ENCODE measurements at places on chromosomes 12 and 14.

GRCh38 chr12:59010941-59011340 is 90.6 kb upstream of the LRIG3 start:
- no peaks in the 10 kb centered on the region for H3K36me3 ChIP-seq
- no peak for DNase-seq
- H3K27ac ChIP-seq: no peak overlapping the region
- H3K27me3 ChIP-seq: no peaks in the 10 kb centered on the region
- no peak overlapping the region for H3K4me3 ChIP-seq

GRCh38 chr14:92670643-92671366 is 77.6 kb downstream of the LGMN start:
- no peaks in the 10 kb centered on the region for H3K36me3 ChIP-seq
- no peaks in the 10 kb centered on the region for H3K4me1 ChIP-seq
- no peaks in the 10 kb centered on the region for H3K27me3 ChIP-seq
- H3K4me3 ChIP-seq: no peak overlapping the region
- DNase-seq: no peak

- no peaks in the 10 kb centered on the region for H3K4me1 ChIP-seq
- H3K27me3 ChIP-seq: no peaks in the 10 kb centered on the region
- DNase-seq: no peak
- no peak overlapping the region for H3K4me3 ChIP-seq
- H3K36me3 ChIP-seq: no peaks in the 10 kb centered on the region
Measured at GRCh38 chr12:74339211-74339610, 198.4 kb upstream of the ATXN7L3B start.

DNA sequence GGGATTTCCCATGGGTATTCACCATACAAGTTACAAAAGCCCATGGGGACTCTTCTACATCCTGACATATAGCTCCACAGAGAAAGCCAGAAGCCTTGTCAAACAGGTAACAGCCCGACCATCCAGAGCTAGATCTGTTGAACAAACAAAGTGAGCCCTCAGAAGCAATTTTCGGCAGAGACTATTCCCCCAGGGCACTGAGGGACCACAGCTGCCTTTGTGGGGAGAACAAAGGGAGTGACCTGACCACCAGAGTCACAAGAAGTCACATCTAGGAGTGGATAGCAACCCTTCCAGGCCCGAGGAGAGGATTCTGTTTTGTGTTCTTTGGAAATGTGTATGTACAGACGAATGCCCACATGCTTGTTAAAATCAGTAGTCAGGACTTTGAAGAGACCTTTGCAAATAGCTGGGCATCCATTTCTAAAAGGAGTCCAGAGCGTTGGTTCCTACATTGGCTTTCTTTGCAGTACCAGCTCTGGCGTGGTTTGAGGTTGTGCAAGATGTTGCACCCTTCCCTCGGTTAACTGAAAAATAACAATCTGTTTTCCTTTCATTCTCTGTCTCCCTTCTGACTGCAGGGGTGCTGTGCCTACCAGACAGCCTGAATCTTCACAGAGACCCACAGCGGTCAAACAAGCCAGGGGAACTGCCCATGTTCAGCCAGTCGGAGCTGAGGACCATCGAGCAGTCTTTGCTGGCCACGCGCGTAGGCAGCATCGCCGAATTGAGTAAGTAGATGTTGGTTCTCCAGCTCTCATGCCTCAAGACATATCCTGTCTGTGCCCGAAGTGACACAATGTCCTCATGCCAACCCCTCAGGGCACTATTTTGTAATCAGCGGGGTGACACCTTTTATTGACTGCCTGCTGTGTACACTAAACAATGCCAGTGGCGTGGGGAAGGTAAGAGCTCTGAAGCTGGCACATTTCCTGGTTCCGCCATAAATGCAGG is 165.4 kb upstream of the PWP1 start:
- H3K36me3 ChIP-seq: no peaks in the 10 kb centered on the region
- no peaks in the 10 kb centered on the region for H3K4me1 ChIP-seq
- DNase-seq: no peak
- H3K27me3 ChIP-seq: no peaks in the 10 kb centered on the region

DNA sequence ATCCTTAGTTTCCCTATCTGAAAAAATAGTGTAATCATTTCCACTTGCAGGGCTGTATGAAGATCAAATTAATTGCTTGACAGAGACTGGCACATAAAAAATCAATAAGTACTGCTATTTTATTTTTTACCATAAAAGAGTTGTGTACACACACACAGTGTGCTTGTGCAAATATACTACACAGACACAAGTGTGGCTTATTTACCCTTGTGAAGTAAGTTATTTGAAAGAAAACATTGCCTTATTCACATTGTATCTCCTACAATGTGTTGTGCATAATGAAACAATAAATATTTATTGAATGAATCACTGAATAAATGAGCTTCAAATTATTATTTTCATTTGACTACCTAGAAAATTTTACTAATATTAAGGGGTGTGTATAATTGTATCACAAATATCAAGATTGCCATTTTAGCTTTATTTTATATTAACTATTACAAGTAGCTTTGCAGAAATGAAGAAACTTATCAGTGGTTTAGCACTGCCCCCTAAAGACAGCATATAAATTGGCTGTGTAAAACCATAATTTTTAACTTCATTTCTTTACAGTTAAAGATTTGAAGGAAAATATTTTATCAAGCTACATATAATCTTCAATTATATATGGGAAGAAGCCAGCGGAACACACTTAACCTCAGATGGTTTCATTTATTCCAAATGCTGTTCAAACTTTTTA is 11.3 kb downstream of the GARIN6 start:
- H3K36me3 ChIP-seq: no peaks in the 10 kb centered on the region
- H3K27me3 ChIP-seq: no peaks in the 10 kb centered on the region
- no peak for DNase-seq
- no peak overlapping the region for H3K4me3 ChIP-seq
- no peak overlapping the region for H3K27ac ChIP-seq

GRCh38 chr12:107320929-107321631 is 227.7 kb upstream of the CRY1 start:
- H3K27me3 ChIP-seq: peaks cover 90% of the 10 kb centered on the region
- no peak overlapping the region for H3K27ac ChIP-seq
- peaks cover 23% of the 10 kb centered on the region for H3K4me1 ChIP-seq
- peak overlapping the region; percentile 93 for H3K4me3 ChIP-seq
- peak; percentile 8 for DNase-seq

DNA sequence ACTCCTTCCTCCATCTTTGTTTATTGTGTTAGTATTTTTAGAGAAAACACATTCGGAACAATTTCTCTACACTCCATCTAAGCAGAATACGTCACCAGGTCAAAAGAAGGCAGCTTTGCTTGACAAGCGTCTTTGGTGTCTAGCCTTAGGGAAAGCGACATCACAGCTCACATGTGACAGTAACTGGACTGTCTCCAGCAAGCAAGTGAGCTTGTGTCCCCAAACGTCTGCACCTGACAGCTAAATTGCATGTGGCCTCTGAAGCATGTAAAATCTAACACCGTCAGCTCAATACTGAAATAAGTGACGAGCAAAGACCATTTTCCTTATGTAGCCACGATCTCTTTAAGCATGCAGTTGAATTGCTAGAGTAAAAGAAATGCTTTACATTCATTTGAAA is 509.8 kb downstream of the GLT1D1 start:
- H3K36me3 ChIP-seq: no peaks in the 10 kb centered on the region
- H3K4me1 ChIP-seq: peaks cover 5% of the 10 kb centered on the region
- no peak for DNase-seq
- peaks cover 9% of the 10 kb centered on the region for H3K27me3 ChIP-seq

DNA sequence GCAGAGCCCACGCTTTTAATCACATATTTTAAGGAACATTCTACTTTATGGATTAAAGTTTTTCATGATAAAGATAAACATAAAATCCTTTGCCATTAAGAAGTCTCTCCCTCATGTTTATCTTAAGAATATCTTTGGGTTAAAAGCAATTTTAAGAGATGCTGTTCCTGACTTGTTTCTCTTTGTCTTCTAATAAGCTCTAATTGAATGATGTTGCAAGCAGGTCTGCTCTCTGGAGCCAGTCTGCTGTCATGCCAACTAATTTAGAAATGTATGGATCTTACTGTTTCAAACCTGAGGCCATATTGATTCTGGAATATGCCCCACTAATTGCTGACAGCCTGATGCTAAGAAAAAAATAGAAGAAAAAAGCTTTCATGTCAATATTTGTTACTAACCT is 173.6 kb downstream of the TTC8 start:
- H3K27me3 ChIP-seq: peaks cover 14% of the 10 kb centered on the region
- H3K4me3 ChIP-seq: no peak overlapping the region
- H3K27ac ChIP-seq: no peak overlapping the region

DNA sequence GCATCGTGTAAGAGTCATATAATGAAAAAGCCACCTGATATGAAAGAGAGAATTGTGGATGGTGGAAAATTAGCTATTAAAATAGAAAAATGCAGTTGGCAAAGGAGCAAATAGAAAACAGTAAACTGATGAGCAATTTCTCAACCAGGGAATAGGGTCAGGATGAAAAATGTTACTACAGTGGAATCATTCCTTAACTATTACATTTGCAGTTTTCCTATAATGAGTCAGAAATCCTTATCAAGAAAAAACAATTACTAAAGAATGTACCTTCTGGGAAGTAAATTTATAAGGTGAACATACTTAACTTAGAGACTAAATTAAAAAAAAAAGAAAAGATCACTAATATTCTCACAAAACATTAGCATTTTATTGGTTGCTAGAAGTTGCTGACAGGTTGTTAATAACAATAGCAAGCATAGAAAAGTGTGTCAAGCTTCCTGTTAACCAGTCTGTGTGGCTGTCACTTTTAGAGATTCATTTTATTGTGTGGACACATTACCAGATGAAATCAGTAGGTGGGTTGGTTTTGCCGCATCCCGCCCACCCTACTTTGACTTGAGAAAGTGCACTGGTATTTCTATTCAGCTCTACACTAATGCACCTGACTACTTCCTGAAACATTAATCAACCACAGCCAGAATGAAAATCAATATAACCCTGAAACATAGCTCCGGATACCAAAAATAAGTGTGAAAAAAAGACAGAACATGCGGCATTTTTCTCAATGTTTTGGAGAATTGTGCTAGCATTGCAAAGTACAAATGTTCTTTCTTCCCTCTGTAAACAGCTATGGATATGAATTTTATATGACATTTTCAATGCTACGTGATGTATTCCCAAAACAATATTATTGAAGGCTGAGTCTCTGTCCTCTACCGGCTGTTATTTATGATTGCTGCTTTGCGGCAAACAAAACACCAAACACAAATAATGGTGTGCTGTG is 576.7 kb downstream of the SLC16A7 start:
- H3K4me1 ChIP-seq: no peaks in the 10 kb centered on the region
- H3K36me3 ChIP-seq: no peaks in the 10 kb centered on the region
- DNase-seq: no peak
- H3K27me3 ChIP-seq: no peaks in the 10 kb centered on the region
- H3K27ac ChIP-seq: no peak overlapping the region

DNA sequence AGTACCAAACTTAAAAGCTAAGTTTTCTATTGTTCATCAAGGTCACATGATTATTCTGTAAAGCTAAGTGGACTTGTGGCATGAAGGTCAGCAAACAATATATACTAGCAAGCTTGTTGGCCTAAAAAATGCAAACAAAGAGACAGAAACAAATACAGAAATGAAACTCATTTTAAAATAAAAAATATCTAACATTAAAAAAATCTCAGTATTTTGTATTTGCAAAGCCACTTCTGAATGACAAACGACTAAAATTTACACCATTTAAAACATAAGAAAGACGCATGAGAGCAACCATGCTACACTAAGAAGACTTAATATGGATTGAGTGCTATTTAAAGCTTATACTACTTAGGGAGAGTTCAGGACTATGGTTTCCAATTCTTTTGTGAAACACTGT is 72.8 kb upstream of the BBS10 start:
- H3K4me3 ChIP-seq: no peak overlapping the region
- H3K27me3 ChIP-seq: no peaks in the 10 kb centered on the region
- peaks cover 14% of the 10 kb centered on the region for H3K36me3 ChIP-seq
- no peak for DNase-seq
- H3K4me1 ChIP-seq: peaks cover 10% of the 10 kb centered on the region

- H3K27me3 ChIP-seq: peaks cover 3% of the 10 kb centered on the region
- no peak overlapping the region for H3K4me3 ChIP-seq
- H3K36me3 ChIP-seq: no peaks in the 10 kb centered on the region
- peaks cover 16% of the 10 kb centered on the region for H3K4me1 ChIP-seq
Measured at GRCh38 chr14:33811721-33812120, 139.2 kb downstream of the EGLN3 start.

DNA sequence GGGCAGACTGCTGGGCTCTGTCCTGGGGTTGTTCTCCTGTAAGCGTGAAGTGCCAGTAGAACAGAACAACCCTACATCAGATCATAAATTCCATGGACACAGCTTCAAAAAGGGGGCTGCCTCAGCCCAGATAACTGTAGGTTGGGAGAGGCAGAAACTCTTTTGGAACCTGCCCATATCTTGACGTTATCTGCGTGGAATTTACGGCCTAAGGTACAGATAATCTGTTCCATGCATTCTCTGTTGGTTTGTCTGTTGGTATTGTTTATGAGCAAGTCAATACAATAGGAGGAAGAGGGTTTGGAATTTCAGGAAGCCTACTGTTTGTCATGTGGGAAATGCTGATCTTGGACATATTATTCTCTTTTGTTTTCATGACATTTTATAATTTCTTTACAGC is 36.7 kb downstream of the SLC25A47 start:
- no peak for DNase-seq
- H3K27me3 ChIP-seq: no peaks in the 10 kb centered on the region
- no peak overlapping the region for H3K27ac ChIP-seq

DNA sequence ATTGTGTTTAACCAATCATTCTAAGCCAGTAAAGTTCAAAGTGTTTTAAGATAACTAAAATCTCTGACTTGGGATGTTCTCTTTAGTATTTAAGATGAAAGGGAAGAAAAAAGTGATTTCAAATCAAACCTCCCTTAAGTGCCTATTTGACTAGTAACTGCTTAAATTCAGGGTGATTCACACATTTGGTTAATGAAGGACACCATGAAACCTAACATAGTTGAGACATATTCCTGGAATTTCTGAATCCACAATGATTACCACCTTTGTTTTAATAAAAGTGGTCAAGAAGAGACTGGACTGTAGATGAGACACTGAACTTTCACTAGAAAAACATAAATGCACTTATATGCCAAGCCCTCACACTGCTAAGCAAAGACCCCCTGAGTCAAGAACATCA is 138.7 kb downstream of the MED13L start:
- no peak for DNase-seq
- no peak overlapping the region for H3K27ac ChIP-seq
- H3K4me3 ChIP-seq: no peak overlapping the region
- H3K27me3 ChIP-seq: no peaks in the 10 kb centered on the region
- H3K36me3 ChIP-seq: no peaks in the 10 kb centered on the region
- peaks cover 39% of the 10 kb centered on the region for H3K4me1 ChIP-seq

GRCh38 chr12:105431537-105432100 is 101.1 kb downstream of the C12orf75 start:
- H3K27me3 ChIP-seq: no peaks in the 10 kb centered on the region
- H3K27ac ChIP-seq: no peak overlapping the region
- no peak for DNase-seq
- H3K4me1 ChIP-seq: peaks cover 1% of the 10 kb centered on the region
- H3K4me3 ChIP-seq: no peak overlapping the region

DNA sequence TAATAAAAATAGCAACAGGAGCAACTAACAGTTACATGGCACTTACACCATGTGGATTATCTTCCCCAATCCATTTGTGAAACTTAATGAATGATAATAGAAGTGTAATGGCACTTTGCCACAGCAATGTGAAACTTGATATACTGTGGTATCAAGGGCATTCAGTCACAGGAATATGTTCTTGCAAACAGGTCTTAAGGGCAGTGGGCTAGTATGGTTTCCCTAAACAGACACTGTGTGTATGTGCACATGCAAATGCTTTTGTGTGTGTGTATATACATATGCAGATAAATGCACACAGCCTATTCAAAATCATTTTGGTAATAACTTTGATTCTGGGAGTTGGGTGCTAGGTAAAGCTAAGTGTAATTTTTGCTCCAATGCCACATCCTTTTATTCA is 26.2 kb upstream of the ARHGAP5 start:
- no peaks in the 10 kb centered on the region for H3K36me3 ChIP-seq
- no peaks in the 10 kb centered on the region for H3K27me3 ChIP-seq
- no peak overlapping the region for H3K27ac ChIP-seq
- H3K4me1 ChIP-seq: peaks cover 5% of the 10 kb centered on the region
- H3K4me3 ChIP-seq: no peak overlapping the region
